ENCODE measurements at places on chromosomes 3 and 15.

DNA sequence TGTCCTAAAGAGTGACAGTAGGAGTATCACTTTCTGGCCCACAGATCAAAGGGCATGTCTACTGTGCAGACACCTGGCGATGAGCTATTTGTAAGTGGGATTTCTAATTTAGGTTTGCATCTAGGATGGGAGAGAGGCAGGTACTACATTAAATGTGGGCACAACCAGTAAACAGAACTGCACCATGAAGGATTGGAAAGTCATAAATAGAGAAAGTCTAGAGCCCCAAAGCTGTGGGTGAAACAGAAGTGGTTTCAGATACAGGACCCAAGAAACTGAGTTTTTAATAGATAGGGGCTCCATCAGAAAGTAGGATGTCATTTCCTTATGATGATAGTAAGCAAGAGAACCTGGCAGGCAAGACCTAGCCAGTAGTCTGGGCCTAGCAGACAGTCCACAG is 35.2 kb upstream of the SPPL2A start:
- no peak for DNase-seq

DNA sequence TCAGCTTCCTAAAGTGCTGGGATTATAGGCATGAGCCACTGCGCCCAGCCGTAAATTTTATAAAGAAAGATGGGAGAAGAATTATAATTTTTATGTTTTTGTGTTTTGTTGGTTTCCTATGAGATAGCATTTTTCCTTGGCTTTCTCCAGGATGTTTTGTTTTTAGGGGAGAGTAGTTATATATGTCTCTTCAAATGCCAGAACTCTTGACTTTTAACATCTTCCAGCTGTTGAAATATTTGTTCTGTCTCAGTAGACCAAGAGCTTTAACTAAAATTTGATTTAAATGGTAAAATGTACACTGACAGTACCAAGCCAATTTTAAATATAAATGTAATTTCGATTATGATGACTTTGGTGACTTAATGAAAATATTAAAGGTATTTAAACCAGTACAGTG is 96.8 kb downstream of the DHX36 start:
- DNase-seq = no peak

GRCh38 chr3:151576511-151577137 is 115.8 kb upstream of the IGSF10 start:
- DNase-seq = no peak

DNA sequence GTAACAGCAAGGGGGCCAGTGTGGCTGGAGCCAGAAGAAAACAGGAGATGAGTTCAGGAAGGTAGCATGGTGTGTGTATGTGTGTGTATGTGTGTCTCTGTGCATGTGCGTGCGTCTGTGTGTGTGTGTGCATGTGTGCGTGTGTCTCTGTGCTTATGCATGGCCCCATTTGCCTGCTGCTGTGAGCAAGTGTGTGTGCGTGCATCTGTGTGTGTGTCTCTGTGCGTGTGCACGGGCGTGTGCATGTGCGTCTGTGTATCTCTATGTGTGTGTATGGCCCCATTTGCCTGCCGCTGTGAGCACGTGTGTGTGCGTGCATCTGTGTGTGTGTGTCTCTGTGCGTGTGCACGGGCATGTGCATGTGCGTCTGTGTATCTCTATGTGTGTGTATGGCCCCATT is 7.1 kb upstream of the EEFSEC start:
- DNase-seq = no peak

- DNase-seq = no peak
Measured at GRCh38 chr15:63052961-63053698, 10.6 kb downstream of the TPM1 start.

- no peak for DNase-seq
Measured at GRCh38 chr3:190621927-190622326, 108.0 kb downstream of the IL1RAP start.

- no peak for DNase-seq
Measured at GRCh38 chr3:103388214-103388613, 953.4 kb downstream of the ZPLD1 start.

- DNase-seq = no peak
Measured at GRCh38 chr15:80168421-80168820, 15.6 kb downstream of the FAH start.

DNA sequence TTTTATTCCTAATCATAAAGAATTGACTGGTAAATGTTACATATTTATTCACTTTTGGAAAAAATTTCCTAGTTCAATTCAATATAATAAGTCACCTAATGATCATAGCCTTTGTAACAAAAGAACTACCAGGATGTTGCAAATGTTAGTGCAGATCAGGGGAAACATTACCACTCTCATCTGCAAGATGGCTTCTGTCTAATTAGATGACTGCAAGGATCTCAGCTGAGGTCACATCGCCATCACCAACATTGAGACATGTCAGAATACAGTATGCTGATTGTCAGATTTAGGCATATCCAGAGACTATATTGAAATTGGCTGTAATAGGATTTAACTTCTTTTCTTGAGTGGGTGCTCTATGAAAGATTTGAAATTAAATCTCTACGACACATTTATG is 431.4 kb upstream of the AGTR1 start:
- no peak for DNase-seq

GRCh38 chr3:143037867-143038266 is 36.5 kb downstream of the U2SURP start:
- no peak for DNase-seq

GRCh38 chr3:10519236-10519635 is 13.8 kb upstream of the ATP2B2 start:
- no peak for DNase-seq

GRCh38 chr3:31748933-31749295 is 216.2 kb downstream of the STT3B start:
- no peak for DNase-seq
